ENCODE measurements at places on chromosomes 5 and 9.

DNA sequence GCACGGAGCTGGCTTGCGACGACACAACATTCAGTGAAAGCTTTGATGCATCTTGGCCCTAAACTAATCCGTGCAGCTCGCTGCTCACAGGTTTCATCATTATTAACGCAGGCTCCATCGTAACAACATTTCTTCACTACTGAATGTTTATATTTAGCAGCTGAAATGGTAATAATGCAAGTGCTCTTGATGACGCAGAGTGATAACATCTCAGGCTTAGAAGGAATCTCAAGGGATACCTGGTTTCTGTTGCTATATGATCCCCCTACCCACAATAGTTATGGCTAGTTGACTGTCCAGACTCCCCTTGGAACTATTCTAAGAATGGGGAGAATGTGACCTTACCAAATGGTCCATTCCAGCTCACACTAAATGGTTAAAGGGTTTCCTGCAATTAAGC lies 36.2 kb downstream of the C5 start:
- no peak for DNase-seq

GRCh38 chr5:27083449-27084415 lies 45.3 kb upstream of the CDH9 start:
- no peak for DNase-seq

GRCh38 chr5:6994097-6994496 lies 280.9 kb downstream of the TENT4A start:
- DNase-seq, result no peak

DNA sequence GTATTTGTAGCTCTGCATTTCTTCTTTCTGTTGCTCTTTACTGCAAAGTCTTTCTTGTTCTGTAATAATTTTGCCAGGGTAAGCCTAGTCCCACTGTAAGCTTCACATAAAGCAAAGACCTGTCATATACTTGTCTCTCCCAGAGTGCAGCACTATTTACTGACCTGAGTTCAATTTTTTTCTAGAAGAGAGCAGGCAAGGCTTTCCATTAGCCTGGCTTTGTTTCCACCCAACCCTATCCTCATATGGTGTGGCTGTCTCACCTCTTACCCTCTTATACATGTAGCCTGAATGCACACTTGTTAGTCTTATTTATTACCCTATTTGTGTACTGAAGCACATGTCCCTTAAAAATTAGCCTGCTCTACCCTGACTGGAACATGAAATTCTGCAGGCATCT lies 170.4 kb downstream of the EFNA5 start:
- DNase-seq, result no peak

- DNase-seq, result no peak
Observed at GRCh38 chr9:131743096-131743495, 3.2 kb upstream of the RAPGEF1 start.

DNA sequence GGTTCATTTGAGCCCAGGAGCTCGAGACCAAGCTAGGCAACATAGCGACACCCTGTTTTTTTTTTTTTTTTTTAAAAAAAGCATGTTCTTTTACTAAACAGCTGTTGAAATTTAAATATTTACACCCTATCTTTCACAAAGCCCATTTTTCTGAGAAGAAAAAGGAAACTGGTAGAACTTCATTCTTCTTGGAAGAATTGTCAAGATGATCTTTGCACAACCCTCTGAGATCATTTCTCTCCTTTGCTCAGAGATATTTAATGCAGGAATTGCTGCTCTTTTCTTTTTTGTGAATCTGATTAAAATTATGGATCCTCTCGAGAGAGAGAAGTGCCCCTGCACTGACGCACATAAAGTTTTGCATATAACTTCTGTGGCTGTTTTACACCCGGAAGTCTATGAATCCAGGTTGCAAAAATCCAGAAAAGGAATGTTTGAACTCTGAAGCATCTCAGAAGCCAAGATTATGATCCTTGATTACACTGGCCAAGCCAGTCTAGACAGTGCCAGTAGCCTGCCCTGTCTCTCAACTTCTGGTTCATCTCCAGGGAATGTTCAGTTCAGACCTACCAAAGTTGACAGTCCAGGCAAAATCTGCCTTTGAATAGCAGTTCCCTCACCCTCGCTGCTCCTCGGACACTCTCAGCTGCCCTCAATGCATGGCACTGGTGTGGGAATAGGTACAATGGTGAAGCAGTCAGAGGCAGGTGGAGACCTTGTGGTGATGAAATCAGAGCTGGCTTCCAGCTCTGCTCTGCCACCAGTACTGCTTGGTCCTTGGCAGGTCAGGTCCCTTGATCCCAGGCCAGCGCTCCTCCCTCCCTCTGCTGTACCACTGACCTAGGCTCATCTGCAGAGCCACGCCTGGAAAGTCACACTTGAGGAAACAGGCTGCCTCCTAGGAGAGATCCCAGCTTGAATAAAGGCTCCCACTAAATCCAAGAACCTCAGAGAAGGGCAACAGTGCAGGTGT lies 13.3 kb upstream of the SLC31A2 start:
- no peak for DNase-seq

- DNase-seq, result no peak
Observed at GRCh38 chr9:82363682-82364081, 375.1 kb downstream of the SPATA31D1 start.

GRCh38 chr5:138602371-138603000 lies 27.3 kb upstream of the HSPA9 start:
- DNase-seq, result no peak

GRCh38 chr9:99663297-99663696 lies 158.4 kb upstream of the NR4A3 start:
- DNase-seq, result no peak

Measured in T follicular helper cell (primary cell).